Mammary epithelial cell (primary cell): ENCODE measurements at places on chromosomes 3 and 15. TPM values are rescaled to one million over a fixed set of nuclear protein-coding genes. Genes with fewer than 3 reads are reported as not detected.

- no peak for DNase-seq
Observed at GRCh38 chr3:52730681-52731080, 24.8 kb downstream of the SPCS1 start.

- DNase-seq, result no peak
Observed at GRCh38 chr3:150826466-150827282, 63.7 kb upstream of the SIAH2 start.

DNA sequence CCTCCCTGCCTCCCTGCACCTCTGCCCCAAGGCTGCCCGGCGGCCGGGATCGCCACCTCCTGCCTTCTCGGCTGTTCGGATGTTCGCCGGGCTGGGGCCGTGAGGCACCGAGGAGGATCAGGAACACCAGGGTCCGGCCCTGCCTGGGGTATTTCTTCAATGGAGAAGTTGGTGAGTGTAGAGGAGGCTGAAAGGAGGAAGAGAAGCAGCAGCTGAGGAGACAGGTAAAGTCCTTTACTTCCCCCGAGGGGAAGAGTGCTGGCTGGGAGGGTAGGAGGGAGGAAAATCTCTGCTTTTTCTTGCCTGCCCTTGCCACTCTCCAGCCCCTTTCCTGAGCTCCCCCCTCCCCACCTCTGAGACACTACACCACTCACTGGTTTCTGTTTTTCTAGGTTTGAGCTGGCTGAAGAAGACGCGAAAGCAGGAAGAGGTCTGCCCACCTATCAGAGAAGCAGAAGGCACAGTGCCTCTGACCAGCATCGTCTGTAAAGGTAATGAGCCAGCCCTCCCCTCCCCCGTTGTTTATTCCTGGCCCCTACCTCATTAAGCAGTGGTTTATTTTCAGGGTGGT, 519 bp downstream of the ASB7 start:
- DNase-seq, result peak; percentile 66

DNA sequence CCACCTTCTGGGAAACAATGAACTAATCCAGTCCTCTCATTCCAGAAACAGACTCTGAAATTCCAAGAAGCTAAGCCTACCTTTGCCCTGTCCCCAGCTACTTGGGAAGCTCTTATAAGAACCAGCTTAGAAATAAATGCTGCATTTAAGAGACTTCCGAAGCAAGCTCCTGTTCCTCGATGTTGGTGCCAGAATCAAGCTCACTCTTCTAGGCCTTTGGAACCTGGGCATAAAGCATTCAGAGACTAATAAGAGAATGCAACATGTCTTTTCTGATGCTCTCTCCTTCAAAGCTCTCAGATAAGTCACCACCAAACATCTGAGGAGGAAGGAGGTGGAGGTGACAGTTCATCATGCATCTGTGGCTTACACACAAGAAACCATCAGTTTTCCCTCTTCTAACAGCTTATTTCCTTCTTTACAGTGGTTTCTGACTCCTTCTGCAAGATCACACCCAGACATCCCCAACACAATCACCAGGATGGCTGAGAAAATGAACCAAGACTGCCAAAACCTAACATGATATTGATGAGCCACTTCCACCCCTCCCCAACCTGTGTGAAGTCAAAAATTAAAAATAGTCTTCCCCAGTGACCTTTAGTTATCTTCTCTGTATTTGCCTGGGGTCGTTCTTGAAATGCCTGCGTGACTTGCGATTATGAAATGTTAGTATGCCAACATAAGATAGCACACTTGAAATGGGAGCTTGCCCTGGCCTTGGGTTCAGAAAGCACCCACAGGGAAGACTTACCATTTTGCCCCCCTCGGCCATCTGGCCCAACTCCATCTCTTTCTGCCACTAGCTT, 11.5 kb downstream of the ARHGEF3 start:
- no peak for DNase-seq

- peak; percentile 70 for DNase-seq
Observed at GRCh38 chr3:38004415-38005075, 14.0 kb downstream of the VILL start.

DNA sequence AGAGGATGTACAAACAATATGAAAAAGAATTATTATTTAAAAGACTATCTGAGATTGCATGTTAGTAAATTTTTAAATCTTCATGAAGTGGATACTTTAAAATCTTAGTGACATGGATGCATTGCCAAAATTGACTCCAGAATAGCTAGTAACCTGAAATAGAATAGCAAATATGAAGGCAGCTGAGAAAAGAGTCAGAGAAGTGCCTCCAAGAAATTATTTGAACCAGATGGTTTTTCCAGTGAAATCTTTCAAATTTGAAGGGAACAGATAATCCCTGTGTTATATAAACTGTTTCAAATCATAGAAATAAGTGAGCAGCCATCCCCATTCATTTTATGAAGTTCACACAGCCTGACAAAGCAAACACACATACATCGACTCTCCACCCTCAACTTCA, 29.6 kb downstream of the FSIP1 start:
- no peak for DNase-seq

DNA sequence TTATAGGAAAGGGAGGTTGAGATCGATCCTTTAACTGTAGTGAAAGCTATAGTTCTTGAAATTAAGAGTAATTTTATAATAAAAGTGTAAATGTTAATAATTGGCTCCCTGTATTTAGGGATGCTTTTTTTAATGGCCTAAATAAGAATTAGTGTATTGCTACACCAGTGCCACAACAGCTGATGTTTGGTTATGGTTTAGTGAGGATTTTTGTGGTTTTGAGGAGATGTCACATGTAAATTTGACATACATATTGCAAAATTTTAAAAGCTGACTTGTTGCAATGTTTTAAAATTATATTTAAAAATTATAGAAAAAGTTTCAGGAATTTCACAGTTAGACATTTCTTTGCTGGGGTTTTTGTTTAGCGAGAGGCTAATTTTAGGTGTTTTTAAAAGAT, 3.9 kb downstream of the TSC22D2 start:
- DNase-seq, result no peak

DNA sequence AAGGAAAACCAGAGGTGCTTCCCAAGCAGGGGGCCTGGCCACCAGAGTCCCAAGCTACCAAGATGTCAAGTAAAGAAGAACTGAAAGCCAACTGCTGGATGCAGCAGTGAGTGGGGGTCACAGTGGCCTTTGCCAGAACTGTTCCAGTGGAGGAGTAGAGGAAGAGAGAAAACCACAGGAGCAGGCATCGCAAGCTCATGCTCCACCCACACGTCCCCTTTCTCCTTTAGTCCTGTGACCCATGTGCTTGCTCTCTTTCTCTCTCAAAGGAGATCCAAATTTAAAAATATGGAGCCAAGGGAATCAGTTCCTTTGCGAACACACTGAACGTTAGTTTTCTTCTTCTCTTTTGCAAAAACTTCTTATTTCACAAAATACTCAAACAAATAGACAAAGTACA, 12.4 kb upstream of the ABHD2 start:
- DNase-seq, result no peak

- no peak for DNase-seq
Observed at GRCh38 chr3:141313093-141313683, 55.1 kb upstream of the ZBTB38 start.

DNA sequence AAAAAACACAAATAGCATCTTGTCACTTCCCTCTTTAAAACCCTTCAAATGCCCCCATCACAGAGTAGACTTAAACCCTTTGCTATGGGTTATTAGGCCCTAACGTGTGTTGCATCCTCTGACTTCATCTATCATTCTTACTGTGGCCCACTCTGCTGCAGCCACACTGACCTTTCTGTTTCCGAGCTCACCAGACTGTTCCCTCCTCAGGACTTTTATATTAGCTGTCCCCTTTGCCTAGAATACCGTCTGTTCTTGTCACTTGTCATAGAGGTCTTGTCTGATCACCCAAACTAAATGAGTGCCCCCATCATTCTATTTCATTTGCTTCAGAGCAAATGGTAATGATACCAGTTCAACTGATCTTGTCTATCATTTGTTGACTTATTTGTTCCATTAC, 877 bp upstream of the FEM1B start:
- no peak for DNase-seq

DNA sequence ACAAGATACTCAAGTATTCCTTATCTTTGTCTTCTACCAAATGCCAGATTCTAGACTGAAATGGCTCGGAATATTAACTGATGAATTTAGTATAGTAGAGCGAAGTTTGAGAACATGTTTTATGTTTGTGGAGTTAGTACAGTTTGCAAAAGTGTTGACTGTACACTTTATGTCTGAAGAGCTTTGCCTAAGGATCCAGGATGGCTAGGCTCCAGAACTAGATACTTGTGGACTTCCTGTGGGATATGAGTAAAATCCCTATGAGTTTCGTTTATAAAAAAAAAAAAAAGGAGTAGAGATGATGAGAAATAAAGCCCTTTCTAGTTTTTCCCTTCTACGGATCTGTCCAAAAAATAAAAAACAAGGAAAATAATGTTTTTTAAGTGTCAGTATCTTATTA, 96.7 kb downstream of the TP63 start:
- no peak for DNase-seq

The AMT gene
- 1.7 TPM for polyA plus RNA-seq

The RPS27L gene
- polyA plus RNA-seq, result 113 TPM

The TGM5 gene
- not detected for polyA plus RNA-seq

The CHRM5 gene
- polyA plus RNA-seq, result 0.02 TPM
